ENCODE measurements at places on chromosomes 1 and 21.

GRCh38 chr1:67085326-67085725 lies 31.4 kb upstream of the SLC35D1 start:
- DNase-seq, result no peak

DNA sequence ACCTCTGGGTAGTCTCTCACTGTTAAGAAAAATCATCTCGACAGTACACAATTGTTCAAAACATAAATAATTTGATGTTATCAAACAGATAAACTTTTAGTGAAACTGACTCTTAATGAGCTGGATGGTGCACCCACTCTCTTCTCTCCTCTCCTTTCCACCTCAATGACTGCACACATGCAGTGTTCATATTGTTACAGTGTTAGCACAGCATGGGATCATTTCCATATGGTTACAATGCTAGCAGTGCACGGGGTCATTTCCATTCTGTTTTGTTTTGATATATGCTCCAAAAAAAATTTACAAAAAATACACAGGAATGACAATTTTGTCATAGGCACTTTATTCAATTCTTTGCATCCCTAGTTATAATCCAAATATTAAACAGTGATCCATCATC lies 26.4 kb upstream of the RNF187 start:
- DNase-seq, result no peak

GRCh38 chr1:162596514-162597170 lies 35.1 kb downstream of the UAP1 start:
- no peak for DNase-seq

DNA sequence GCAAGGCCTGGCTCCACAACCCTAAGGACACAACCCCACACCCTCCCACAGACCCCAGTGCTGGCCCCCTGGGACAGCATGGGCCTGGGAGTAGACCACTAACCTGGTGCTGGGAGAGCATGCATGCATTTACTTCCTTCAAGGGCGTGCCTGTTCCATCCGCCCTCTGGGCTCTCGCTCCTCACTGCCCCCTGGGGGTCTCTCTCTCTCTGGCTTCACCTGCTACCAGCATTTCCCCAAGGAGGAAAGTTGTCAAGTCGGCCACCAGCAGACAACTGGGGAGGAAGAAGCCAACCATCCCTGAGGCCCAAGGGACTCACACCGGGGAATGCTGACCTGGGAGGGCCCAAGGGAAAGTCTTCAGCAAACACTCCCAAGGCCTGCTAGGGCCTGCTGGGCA lies 6.5 kb downstream of the LRP8 start:
- DNase-seq, result no peak

DNA sequence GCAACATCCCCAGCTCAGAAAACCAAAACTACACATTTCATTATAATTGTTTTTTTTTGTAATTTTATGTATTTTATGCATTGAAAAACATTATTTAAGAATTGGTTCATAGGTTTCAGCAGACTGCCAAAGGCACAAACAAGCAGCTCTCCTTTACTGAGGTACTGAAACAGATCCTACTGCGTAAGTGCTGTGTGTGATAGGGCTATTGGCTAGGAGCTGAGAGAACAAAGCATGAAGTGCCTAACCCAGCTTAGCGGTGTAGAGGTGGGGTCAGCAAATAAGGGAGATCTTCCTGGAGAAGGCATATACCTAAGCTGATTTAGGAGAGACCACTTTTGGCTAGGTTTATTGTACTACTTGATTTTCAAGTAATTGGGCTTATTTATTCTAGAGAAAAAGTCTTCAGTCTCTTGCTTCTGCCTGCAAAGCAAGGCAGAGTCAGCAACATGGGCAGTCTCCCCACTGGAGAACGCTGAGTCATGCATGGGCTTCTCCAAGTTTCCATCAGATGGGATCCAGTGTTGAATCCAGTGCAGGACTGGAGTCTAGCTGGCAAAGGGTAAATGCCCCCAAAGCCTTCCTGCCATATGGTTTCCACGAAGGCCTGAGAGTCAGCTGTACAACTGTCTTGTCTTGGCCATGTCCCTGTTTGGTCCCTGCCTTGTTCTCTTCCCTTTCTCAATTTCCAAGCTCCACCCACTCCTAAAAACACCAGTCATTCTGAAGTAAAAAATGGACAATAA lies 18.0 kb upstream of the YTHDF2 start:
- no peak for DNase-seq

DNA sequence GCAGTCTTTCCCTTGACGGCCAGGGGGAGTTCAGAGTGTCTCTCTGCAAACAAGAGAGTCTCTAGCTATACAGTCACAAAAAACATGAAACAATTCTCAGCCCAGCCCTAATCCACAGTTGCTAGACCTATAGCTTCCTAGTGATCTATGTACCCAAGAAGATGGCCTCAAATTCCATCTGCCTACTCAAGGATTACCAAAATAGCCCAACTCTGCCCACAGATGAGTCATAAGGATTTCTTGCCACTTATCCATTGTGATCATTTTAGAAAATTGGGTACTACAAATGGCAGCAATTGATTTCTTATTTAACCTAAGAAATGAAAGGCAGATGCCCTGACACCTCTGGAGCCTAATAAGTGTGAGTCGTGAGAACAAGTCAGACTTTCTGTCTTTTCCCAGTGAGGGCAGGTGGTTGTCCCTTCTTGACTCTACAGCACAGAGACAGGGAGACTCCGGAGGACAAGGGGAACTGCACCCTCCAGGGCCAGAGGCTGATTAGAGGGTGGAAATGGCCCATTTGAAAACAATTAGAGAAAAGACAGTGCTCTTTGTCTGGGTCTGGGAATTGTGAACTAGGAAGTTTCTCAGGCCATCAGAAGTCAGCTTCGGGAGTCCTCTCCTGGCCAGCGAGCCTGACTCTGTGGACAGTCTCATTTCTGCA lies 65.4 kb downstream of the ABCA4 start:
- no peak for DNase-seq

- no peak for DNase-seq
Measured at GRCh38 chr1:247322849-247323586, 8.6 kb downstream of the ZNF496 start.

- no peak for DNase-seq
Measured at GRCh38 chr1:152735648-152736047, 22.2 kb upstream of the KPRP start.

DNA sequence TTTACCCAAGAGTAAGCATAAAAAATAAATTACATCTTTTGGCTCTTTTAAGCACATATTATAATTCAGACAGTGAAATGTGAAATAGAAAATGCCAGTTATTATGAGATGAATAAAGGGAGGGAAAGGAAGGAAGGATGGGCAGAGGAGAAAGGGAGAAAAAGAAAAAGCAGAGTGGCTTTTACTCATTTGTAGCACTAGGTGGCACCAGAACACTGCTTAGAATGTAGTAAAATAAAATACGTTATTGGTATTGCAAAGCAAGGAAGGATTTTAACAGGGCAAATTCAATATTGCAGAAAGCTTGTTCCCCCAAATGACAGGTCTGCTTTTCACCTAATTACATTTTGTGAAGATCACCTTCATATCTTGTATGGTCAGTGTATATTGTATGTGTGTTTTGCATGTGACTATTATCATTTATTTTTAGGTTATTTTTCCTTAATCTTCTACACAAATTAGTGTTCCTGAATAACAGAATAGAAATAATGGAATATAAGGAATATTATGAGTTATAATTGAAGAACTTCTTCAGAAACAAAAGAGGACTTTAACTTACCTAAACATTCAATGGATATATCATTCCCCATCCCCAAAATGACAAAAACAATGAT lies 9.1 kb upstream of the PCNX2 start:
- no peak for DNase-seq

Measured in activated CD4-positive, CD25-positive, alpha-beta regulatory T cell (primary cell).